ENCODE measurements at places on chromosomes 13 and 19.

GRCh38 chr19:30590596-30591229, 218.5 kb downstream of the ZNF536 start:
- no peak for DNase-seq

- DNase-seq = no peak
Observed at GRCh38 chr19:32181216-32181920, 164.0 kb upstream of the ZNF507 start.

GRCh38 chr13:90293793-90294361, 1053.6 kb upstream of the MIR17HG start:
- no peak for DNase-seq

GRCh38 chr19:6730941-6731670, 6.3 kb downstream of the GPR108 start:
- DNase-seq = no peak

- DNase-seq = no peak
Observed at GRCh38 chr13:26693749-26694463, 66.7 kb downstream of the GPR12 start.

GRCh38 chr19:756236-756635, 5.3 kb downstream of the MISP start:
- no peak for DNase-seq

DNA sequence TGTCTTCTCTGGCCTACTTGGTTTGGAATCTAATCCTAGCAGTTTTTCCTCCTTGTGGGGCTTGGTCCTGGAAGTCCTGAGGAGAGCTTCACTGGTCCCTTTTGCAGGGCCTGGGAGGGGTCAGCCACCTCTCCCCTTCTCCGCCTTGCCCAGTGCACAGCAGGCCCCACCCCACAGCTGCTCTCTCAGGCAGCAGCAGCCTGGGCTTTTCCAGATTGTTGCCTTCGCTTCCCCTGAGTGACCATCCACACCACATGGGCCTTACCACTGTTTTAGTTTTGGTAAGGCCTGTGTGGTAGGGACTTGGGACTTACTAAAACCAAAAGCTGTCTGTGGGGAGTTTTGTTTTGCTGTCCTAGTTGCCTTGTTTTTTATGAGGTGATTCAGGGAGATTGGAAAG, 11.5 kb downstream of the MPHOSPH8 start:
- DNase-seq = no peak

GRCh38 chr13:31395090-31395489, 195.3 kb downstream of the B3GLCT start:
- DNase-seq = no peak

- DNase-seq = no peak
Observed at GRCh38 chr13:101309014-101309619, 107.2 kb downstream of the NALCN start.

GRCh38 chr19:3196933-3197205, 11.1 kb downstream of the NCLN start:
- DNase-seq = no peak

All from SW 1271 (cell line).